ENCODE measurements at places on chromosomes 5 and 9.
A peak's percentile ranks its signal among the peaks of the same experiment; 100 is the strongest.

- DNase-seq, result no peak
Observed at GRCh38 chr5:14635656-14636055, 28.9 kb upstream of the OTULIN start.

- DNase-seq, result no peak
Observed at GRCh38 chr9:36858805-36859375, 175.2 kb downstream of the PAX5 start.

- DNase-seq, result no peak
Observed at GRCh38 chr5:28523888-28524635, 1485.7 kb upstream of the CDH9 start.

GRCh38 chr5:117731446-117731845 lies 1156.8 kb upstream of the SEMA6A start:
- no peak for DNase-seq

DNA sequence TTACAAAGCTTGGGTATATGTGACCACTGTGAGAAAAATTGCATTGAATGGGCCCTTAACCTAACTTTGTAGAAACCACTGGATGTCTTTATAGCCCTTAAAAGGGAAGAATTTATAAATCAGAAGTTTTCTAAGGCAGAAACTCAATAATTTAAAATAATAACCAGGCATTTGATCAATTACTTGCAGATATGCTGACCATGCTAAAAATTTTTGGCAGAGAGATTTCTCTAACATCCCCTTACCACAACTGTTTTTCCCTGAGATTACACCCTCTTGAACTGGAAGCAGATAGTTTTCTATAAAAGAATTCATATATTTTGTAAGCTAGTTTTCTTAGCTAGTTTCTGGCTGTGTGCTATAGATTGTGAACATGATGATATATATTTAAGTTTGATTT lies 428.3 kb downstream of the KIF4B start:
- no peak for DNase-seq

DNA sequence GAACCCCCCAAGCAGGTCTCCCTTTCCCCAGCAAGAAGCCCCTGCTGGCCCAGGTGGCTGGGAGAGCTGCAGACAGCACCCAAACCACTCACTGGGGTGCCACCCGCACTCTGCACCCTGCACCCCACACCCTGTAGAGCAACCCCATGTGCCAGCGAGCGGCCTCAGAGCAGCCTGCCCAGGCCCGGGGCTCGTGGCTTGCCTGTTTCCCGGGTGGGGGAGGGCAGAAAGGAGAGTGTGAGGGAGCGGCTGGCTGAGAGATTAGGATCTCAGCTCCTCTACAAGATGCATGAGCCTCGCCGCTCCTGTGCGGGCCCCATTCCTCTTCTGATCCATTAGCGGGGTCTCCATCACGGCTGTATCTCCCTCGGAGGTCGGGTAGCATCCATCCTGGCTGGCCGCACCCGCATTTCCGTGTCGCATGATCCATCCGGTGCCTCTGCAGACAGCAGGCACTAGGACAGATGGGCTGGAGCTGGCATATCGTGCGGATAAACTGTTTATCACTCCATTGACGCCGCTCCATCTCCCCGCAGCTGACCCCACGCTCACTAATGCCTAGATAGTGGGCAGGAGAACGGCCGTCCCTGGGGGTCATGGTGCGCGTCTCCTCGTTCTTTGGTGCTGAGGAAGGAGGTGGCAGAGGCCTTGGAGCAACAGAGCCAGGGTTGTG lies 54.4 kb downstream of the MRPL36 start:
- DNase-seq, result no peak

GRCh38 chr5:38720554-38721361 lies 125.1 kb upstream of the OSMR start:
- DNase-seq, result no peak

- peak; percentile 17 for DNase-seq
Observed at GRCh38 chr9:33778700-33779351, 16.5 kb upstream of the PRSS3 start.

DNA sequence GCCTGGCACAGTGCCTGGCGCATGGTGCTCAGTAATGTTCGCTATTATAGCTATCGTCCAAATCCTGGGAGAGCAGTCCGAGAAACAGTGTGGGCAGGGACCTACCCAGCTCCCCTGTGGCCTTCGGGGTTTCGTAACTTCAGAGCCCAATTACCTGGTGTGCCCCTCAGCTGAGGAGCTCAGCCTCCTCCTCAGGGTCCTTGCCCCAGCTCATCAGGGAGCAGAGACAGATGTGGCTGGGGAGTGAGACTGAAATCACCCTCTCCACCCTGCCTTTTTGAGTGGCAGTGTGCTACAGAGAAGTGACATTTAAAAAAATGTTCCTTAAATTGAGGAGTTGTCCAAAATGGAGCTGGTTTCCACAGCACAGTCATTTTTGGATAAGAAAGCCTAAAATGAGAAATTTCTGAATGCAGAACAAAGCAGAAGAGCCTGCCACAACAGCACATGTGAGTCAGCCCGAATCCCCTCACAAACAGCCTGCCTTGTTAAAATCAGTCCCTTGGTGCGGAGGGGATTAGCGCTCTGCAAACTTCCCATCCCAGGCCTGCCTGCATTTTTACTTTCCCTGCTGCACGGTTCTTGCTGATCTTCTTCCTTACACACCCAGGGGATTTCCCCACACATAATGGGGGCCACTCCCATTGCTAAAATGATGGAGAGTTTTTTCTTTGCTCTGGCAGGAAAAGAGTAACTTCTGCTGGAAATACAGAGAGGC lies 78.1 kb upstream of the PITX1 start:
- no peak for DNase-seq

DNA sequence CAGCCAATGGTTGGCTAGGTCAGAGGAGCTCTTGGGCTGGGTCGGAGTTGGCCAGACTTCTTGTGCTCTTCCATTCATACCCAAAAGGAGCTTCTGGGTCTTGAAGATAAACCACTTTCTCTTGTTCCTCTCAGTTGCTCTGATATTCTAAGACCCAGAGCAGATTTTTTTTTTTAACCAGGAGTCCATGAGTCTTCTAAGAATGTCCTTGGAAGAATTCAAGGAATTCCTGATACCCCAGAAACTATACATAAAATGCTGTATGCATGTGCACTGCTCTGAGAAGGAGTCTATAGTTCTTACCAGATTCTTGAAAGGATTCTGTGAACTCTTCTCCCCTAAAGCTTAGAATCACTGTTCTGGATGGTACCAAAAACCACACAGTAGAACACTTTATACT lies 9.9 kb upstream of the PALM2AKAP2 start:
- no peak for DNase-seq

GRCh38 chr9:130917168-130917960 lies 20.8 kb upstream of the QRFP start:
- DNase-seq, result no peak

DNA sequence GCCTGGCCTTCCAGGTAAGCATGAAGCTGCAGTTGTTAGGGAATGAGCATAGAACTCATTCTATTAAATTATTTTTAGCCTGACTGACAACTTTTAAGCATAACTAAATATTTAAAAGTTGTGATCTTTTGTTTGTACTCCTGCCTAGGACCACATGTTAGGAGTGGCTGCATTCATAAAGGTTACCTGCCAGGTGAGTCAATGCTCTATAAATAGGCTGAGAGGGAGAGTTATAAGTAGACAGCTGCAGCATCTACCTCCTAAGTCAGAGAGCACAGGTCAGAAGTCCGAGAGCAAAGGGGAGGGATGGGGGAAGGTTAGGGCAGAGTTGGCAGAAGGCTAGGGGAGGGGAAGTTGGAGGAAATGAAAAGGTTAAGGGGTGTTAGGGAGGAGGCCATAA lies 292.4 kb upstream of the TLE4 start:
- no peak for DNase-seq

DNA sequence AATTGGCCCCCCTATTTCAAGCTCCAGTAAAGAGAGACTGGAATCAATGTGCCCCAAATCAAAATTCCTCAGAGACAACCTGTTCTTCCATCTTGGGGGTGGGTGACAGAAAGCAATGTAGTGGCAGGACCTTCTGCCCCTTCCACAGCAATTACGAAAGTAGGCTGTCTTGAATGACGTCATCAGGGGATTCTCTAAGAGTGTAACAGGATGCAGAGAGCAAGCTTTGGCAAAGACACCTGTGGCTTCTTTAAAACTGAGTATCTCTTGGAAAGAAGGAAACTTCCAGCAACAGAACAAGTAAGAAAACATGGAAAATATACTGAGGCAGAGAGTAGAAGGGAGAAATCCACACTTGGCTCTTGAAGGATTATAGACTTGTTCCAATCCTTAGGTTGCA lies 247.6 kb upstream of the PDE4D start:
- no peak for DNase-seq

GRCh38 chr5:168647083-168647482 lies 67.9 kb upstream of the PANK3 start:
- DNase-seq, result no peak

GRCh38 chr5:97297704-97298091 lies 114.7 kb upstream of the RIOK2 start:
- DNase-seq, result no peak

GRCh38 chr5:142587354-142587965 lies 98.4 kb downstream of the FGF1 start:
- DNase-seq, result no peak

DNA sequence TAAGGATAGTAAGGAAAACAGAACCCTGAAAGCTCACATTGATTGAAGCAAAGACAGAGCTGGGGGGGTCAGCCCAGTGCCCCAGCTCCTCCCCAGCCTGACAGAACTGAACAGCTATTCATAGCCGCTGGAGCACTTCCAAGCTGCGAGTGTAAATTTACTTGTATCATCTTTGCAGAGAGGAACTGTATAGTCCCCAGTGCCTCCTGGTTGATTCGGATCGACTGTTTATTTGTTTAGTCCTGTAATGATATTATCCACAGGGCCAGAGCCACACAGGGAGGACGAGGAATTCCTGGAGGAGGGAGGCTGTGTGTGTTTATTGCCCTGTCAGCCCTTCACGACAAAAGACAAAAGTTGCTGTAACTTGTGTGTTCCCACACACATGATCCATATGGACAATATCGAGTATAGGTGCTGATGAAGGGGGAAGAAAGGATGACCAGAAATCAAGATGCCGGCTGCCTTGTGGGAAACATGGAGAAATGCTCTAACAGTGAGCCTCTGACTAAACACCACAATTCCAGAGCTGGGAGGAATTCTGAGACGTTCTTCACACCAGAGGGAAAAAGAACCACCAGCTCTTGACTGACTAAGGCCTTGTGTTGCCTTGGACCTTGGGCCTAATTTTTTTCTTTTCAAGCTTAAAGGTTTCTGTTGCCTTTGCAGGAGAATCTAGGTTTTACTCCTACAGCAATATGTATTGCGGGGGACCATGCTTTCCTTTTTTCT lies 31.1 kb downstream of the FOXD1 start:
- DNase-seq, result no peak

GRCh38 chr5:83034036-83034435 lies 43.2 kb downstream of the TMEM167A start:
- DNase-seq, result no peak

DNA sequence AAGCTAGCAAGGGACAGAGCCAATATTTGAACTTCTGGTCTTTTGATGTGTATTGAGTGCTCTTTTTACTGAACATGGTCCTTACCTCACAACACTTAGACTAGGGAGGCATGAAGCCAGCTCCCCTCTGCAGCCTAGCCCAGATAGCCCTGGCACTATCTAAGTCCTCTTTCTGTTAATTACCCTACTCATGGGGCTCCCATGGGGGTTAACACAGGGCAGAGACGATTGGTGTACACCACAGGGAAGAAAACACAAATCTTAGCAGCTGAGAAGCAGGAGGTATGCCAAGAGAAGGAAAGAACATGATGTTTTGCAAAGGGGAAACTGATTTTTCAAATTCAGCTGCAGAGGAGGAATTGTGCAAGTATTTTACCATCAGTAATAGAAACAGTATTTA lies 383.8 kb downstream of the TMEM232 start:
- no peak for DNase-seq

- DNase-seq, result no peak
Observed at GRCh38 chr9:132037458-132037857, 42.2 kb downstream of the MED27 start.

GRCh38 chr5:103589776-103590175 lies 27.2 kb upstream of the NUDT12 start:
- no peak for DNase-seq

DNA sequence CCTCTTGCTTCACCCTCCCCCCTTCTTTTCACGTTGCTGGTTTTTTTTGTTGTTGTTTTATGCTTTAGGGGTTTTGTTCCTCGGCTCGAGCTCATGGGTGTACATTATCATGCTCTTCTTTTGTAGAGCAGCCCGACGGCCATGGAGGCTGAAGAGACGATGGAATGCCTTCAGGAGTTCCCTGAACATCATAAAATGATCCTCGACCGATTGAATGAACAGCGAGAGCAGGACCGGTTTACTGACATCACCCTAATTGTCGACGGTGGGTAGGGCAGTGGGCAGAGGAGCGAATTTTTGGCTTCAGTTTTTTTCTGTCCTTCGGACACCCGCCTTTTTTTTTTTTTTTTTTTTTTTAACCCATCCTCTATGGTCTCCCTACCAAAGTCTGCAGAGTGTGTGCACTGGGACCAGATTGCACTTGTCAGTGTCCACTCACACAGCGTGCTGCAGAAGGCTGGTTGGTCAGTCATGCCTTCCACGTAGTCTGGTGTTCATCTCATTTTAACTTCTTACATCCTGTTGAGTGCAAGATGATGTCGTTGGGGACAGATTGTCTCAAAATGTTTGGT lies 1.3 kb downstream of the ZNF131 start:
- DNase-seq, result peak; percentile 54

DNA sequence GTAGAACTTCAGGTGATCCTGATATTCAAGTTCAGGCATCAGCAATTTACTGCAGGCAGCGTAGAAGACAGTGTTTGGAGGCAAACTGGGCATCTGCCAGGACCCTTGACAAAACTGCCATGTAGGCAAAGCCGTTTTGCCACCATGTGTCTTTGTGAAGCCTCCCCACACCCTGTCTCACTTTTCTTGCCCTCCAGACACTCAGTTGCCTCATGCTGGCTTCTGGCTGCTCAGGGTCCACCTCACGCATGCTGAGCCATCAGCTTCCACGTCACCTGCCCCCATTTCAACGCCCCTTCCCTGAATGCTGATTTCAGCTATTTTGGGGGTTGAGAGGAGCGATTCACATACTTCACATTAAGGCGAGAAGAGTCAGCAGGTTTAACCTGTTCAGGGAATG lies 165.2 kb upstream of the KLF9 start:
- no peak for DNase-seq

Data from stimulated activated effector memory CD8-positive, alpha-beta T cell treated with anti-CD3 and anti-CD28 coated beads, Interleukin-12 subunit alpha, Interleukin-12 subunit beta, amount 100 ng/mL, for 72 hours (primary cell).